ENCODE measurements at places on chromosomes 2 and 18. TPM values are rescaled to one million over a fixed set of nuclear protein-coding genes. Genes with fewer than 3 reads are reported as not detected.

Gene CPLX4
- not detected for total RNA-seq

Gene CTIF
- 15.9 TPM for total RNA-seq

Gene METTL4
- 11.1 TPM for total RNA-seq

Gene FOSL2
- total RNA-seq: 45.2 TPM

Gene CTLA4
- not detected for total RNA-seq

Gene SH2D6
- not detected for total RNA-seq

Gene SERPINB2
- total RNA-seq: 6.5 TPM

Gene ACTG2
- 4.1 TPM for total RNA-seq

Gene MEIS1
- total RNA-seq: 127 TPM

Gene ESPNL
- total RNA-seq: 9.8 TPM

Gene TIA1
- total RNA-seq: 111 TPM

Gene DCC
- total RNA-seq: 2.5 TPM

Gene MEMO1
- 49.1 TPM for total RNA-seq

Gene TCF23
- total RNA-seq: not detected

Gene RND3
- total RNA-seq: 413 TPM

Gene IL36G
- total RNA-seq: not detected

Gene HPCAL1
- total RNA-seq: 42.5 TPM

Gene CFAP210
- total RNA-seq: not detected

Gene MOGAT1
- total RNA-seq: not detected

Gene DUSP11
- 34.7 TPM for total RNA-seq

Gene NHEJ1
- total RNA-seq: 28.3 TPM

All from smooth muscle cell of trachea (primary cell).